ENCODE measurements at places on chromosomes 2 and 18.

DNA sequence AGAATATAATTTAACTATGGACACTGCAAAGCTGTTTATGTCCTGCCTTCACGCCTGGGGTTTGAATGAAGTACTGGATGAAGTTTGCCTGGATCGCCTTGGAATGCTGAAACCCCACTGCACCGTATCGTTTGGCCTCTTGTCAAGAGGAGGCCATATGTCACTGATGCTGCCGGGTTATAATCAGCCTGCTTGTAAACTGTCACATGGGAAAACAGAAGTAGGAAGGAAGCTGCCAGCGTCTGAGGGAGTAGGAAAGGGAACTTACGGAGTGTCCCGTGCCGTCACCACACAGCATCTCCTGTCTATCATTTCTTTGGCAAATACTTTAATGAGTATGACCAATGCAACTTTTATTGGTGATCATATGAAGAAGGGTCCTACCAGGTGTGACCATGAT lies 105.8 kb downstream of the WDR7 start:
- DNase-seq = no peak

DNA sequence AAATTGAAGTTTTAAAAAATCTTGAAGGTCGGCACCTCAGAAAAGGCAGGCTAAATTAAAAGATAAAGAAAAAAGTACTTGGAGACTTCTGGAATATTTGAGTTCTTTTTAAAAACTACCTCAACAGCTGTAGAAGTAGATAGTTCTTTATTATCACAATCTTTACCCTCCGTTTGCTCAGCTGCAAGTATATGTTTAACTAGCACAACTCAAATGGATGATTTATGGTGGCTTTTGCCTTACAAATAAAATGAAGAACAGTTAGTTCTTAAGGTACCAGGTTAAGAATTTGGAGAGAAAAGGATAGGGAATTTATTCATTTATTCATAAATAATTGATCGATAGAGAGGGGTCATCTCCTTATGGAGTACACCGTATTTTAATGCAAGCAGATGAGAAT lies 237.6 kb upstream of the FOSL2 start:
- no peak for DNase-seq

DNA sequence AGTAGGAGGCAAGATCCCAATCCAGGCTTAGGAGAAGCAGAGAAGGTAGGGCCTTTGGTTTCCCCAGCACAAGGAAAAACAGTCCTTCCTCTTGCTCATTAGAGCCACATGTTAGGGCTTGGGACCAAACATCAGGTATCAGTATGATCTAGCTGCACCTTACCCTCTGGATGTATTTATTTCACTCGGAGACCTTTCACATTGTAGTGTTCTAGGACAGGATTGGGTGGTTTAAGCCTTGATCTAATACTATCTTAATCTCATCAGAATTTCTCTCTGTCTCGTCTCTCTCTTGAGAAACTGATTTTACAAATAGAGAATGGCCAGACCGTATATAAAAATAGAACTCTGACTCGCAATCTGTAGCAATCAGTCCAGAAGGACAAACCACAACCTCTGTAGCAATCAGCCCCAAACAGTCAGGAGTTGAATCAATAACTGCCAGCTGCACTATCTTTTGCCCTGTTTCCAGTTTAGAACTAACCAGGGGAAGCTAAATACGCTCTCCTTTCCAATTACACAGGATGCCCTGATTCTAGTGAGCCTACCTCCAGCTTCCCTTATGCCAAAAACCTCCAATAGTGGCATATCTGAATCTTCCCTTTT lies 207.1 kb downstream of the TDRD15 start:
- no peak for DNase-seq

DNA sequence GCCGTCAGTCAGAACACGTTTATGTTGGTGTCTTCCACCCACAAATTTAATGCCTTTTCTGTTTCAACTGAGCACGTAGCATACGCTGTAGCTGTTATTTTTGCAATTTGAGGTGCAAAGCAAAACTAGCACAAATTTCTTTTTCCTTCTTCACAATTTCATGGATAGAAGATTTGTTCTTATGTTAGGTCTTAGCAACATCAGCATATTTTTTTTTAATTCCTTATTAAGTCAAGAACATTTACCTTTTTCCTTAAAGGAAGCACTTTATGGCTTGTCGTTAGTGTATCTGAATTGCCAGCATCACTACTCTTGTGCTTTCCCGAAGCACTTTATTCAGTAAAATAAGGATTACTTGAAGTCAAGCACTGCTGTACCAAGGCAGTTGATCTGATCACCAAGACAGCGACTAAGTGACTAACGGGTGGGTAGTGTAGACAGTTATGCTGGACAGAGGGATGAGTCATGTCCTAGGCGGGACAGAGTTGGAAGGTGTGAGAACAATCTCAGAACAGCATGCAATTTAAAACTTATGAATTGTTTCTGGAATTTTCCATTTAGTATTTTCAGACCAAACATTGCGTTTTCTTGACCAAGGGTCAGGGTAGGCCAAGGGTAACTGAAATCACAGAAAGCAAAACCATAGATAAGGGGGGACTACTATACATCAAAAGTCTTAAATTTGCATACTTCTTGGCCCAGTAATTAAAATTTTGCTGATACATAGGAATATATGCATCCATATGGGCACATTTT lies 13.3 kb downstream of the BABAM2 start:
- DNase-seq = no peak

DNA sequence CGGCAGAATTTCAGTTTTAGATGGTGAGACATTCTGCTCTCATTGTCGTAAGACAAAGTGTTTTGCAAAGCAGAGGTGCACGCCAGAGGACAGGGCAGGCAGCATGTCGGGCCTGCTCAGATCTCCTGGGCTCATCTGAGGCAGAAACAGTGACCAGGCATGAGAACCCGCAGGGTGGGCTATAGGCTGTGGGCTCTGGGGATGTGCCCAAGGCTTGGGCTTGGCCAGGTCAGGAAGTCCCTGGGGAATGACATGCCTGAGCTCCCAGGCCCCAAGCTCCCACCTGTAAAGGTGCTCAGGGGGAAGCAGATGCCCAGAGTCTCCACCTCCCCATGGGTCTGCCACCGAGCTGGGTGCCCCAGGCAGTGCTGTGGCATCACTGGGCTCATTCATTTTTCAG lies 35.3 kb downstream of the INHBB start:
- no peak for DNase-seq

DNA sequence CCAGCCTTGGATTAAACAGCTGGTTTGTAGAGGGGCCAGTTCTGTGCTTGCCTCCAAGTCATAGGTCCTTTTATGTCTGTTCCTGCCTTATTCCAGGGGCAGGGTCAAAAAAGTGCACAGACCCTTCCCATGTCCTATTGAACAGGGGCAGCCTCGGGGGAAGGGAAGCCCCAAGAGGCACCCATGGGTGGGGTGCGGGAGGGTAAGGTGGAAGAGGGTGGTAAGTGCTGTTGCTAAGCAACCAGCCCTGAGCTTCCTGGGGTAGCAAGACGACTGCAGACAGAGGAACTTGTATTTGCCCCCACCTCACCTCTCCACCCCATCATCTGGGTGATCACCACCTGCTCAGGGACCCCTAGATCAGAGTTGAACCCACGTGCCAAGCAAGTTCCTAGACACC lies 7.7 kb downstream of the DNMT3A start:
- DNase-seq = no peak

GRCh38 chr2:180722551-180723239 lies 257.7 kb upstream of the UBE2E3 start:
- no peak for DNase-seq

DNA sequence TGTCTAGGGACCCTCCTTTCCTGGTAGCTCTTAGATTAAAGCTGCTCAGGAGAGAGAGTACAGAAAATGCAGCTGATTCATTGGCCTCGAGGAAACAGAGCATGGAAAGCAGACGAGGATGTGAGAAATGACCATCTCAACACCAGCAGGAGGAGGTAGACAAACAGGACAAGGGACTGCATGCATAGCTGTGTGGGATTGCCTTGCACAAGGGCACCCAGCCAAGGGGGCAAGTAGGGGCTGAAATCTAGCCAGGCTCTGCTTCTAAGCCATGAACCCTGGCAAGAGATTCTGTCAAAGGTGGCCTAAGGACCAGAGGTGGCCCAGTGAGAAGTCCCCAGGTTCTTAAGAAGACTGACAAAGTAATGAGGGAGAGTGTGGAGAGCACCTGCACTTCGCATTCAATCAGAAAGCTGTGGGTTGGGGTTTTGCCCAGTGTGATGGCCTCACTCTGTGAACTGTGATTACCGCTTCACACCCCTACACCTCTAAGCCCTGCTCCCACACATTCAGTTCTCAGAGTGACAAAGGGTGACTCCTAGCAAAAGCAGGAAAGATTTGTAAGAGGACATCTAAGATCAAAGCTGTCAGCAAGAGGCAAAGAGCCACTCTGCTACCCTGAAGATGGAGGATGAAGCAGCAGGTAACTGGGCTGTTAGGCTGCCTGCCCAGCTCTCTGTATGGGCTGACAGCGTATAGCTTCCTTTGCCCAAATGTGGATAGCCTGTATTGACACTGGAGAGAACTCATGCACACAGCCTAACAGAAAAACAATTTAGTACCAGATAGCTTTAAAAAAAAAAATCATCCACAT lies 151.3 kb upstream of the PELI1 start:
- DNase-seq = no peak

GRCh38 chr18:36469461-36469860 lies 171.9 kb downstream of the FHOD3 start:
- no peak for DNase-seq

GRCh38 chr18:56444201-56444600 lies 194.2 kb downstream of the TXNL1 start:
- DNase-seq = no peak

Measured in HTR-8/SVneo (cell line).